ENCODE measurements at places on chromosomes 5 and 9.

- no peak for DNase-seq
These were observed 1850.9 kb upstream of the NUDT12 start for GRCh38 chr5:105413406-105413990.

GRCh38 chr5:170100066-170100943 is 5.4 kb upstream of the FOXI1 start:
- DNase-seq, result peak; percentile 58

- DNase-seq, result no peak
These were observed 212.4 kb upstream of the DMAC1 start for GRCh38 chr9:8011974-8012373.

GRCh38 chr5:147391781-147392180 is 118.1 kb downstream of the DPYSL3 start:
- peak; percentile 45 for DNase-seq

- DNase-seq, result no peak
These were observed 167.0 kb upstream of the FBXL17 start for GRCh38 chr5:108548684-108549596.

DNA sequence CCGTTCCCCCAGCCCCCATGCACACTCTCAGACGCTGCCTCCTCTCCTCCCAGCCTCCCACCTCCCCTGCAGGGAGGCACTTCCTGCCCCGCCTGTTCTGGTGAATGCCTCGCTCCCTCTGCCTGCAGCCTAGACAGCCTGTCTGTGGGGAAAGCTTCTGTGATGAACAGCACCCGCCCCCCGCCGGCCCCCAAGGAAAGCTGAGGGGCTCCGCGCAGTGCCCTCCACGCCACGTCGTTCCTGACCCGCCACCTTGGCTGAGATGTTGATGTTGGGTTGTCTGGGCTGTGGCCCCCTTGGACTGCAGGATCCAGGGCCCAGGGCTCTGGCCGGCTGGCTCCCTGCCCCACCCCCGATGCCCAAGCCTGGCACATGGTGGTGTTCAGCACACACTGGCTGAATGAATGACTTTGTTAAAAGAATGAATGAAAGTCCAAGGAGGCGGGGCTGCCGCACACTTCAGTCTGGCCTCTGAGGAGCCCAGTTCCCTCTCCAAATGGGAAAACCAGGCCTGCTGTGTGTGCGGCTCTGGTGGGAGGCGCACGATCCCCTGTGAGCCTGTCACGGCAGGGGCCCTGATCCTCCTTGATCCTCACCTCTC is 2.1 kb upstream of the MYMK start:
- no peak for DNase-seq

GRCh38 chr5:168005093-168005492 is 286.4 kb upstream of the WWC1 start:
- DNase-seq, result no peak

GRCh38 chr5:159094745-159095144 is 5.0 kb downstream of the EBF1 start:
- peak; percentile 56 for DNase-seq

DNA sequence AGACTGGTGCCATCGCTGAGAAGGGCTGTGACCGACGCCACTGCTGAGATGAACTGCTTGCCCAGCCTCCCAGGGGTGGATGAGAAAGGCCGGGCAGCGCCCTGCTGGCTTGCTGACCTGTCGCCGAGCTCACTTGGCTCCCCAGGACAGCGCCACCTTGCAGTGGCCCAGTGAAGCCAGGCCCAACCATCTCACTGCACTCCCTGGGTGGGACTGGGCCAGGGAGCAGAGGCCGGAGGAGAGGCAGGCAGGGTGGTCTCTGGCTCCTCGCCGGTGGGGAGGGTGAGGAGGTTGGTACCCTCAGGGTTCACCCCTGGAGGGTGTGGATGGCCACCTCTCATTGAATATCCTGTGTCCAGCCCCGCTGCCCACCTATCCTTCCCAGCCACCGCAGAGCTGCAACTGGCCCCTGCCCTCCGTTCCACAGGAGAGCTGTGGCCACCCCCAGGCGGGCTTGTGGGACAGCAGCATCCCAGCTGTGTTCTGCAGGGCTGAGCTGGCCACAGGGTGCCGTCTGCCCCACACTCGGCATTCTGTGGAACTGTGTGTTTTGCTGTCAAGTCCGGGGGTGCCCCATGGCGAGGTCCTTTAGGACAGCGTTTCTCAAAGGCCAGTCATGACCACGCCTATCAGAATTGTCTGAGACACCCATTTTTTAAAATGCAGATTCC is 41.0 kb upstream of the FCN2 start:
- DNase-seq, result no peak

DNA sequence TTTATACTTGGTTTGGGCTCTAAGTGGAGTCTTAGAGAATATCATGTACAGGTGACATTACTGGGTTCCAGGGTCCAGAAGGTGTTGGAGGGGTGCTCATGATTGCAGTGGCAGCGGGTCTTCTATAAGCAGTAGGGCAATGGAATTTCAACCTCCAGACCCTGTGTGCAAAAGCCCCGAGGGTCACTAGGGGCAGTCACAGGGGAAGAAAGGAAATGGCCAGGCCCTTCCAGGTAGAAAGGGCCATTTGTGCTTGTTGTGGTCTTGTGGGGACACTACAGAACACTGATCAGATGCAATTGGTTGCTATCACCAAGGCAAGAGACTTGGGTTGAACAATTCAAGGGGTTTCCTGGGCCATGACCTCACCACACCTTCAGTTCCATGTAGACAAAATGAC is 283.4 kb downstream of the GADD45G start:
- DNase-seq, result no peak

DNA sequence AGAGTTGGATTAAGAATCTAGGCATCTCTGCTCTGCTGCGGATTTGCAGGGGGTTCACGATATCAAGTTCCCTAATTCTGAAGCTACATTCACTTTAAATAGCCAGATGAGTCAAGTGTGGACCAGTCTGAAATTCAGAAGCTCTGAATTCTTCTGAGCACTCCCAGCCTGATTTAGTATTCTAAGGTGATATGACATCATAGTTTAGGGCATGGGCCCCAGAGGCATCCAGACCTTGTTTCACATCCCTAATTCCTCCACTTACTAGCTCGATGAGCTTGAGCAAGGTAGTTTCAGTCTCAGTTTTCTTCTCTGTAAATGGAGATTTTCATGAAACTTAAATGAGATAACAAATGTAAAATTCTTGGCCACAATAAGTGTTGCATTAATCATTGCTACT is 65.2 kb downstream of the TMEM167A start:
- DNase-seq, result no peak

DNA sequence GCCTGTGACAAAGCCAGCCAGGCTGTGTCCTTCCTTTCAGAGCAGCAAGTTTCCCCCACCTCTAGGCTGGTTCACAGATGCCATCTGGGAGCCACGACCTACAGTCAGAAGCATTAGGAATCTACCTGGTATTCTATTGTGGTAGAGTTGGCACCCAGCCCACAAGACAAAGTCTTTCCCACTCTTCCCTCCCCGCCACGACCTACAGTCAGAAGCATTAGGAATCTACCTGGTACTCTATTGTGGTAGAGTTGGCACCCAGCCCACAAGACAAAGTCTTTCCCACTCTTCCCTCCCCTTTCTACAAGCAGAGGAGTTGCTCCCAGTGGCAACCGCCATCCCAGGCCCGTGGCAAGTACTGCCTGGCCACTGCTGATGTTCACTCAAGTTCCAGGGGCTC is 157.8 kb upstream of the TNC start:
- no peak for DNase-seq

- no peak for DNase-seq
These were observed 85.7 kb downstream of the AMBP start for GRCh38 chr9:113992276-113992951.

- no peak for DNase-seq
These were observed 12.7 kb upstream of the TRIM32 start for GRCh38 chr9:116674210-116674980.

DNA sequence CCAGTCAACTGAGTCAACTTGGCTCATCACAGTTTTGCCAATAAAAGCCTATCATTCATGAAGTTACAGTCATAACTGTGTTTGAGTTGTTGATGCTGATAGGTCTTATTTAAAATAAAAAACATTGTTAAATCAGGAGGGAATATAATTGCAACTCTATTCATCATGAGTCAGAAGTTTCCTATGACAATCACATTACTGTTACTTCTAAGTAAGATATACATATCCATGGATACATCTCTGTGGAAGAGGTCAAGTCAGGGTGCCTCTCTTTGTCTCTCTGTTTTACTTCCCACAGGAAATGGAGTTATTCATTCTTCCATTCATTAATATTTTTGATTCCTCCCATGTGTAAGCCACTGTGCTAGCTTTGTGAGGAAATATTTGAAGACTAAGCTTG is 2015.4 kb upstream of the WWC1 start:
- no peak for DNase-seq

- no peak for DNase-seq
These were observed 673.9 kb upstream of the RGMB start for GRCh38 chr5:98099448-98100105.

DNA sequence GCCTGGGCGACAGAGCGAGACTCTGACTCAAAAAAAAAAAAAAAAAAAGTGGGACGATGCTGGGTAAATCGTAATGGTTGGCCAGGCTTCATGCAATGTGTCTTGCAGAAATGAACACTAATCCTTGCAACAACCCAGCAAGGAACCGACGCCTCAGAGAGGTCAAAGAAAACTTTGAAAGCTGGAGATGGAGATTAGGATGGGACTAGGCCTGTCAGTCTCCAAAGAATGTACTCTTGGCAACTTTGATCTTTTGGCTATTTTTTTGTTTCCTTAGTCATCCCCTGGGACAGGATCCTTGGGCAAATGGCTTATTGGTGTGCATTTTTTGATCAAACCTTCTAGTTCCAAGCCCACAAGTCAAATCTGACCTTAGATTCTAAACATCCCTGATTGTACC is 10.6 kb upstream of the PWWP2A start:
- no peak for DNase-seq

DNA sequence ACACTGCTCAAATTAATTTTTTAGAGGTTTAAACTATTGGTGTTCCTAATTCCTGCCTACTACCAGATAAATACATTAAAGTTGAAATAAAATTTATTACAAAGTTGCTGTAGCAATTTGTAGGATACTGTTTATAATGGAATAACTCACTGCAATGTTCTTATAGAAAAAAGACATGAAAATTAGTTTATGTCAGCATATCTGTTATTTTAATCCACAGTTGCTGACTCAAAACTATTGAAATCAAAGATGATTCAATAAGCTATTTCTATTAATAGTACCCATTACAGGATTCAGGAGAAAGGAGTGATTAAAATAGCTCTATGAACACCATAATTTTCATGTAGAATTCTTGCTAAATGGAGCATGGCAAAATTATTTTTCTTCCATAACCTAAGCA is 764.4 kb upstream of the NUDT12 start:
- DNase-seq, result no peak

DNA sequence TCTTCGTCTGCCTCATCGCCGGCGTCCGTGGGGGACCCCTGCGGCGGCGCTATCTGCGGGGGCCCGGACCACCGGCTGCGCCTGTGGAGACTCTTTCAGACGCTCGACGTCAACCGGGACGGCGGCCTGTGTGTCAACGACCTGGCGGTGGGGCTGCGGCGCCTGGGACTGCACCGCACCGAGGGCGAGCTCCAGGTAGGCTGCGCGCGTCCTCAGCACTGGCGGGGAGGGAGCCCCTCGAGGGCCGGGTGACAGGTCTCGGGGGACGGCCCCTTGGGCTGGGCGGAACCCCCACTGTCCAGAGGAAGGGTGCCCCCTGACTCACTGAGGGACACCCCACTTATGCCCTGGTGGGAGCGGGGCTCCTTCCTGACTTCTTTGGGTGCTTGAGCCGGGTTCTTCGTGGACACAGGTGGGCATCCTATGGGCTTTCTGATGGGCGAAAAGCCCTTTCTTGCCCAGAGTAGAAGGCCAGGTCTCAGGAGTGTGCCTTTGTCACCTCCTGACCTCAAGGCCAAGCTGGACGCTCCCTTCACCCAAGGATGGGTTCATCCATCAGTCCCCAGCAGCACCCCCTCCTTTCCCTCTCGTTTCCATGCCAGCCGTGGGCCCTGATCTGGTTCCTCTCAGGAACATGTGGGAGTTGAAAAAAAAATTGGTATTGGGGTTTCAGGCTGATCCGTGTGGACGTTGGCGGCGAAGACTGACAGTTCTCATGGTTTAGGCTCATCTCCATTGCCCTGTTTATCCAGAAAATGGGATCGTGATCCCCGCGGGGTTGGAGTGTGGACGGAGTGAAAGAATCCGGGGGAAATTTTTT is 564 bp downstream of the SLC25A25 start:
- DNase-seq, result no peak

- no peak for DNase-seq
These were observed 155.9 kb upstream of the SHB start for GRCh38 chr9:38224941-38225340.

GRCh38 chr9:7145361-7146069 is 387.7 kb downstream of the KDM4C start:
- no peak for DNase-seq

DNA sequence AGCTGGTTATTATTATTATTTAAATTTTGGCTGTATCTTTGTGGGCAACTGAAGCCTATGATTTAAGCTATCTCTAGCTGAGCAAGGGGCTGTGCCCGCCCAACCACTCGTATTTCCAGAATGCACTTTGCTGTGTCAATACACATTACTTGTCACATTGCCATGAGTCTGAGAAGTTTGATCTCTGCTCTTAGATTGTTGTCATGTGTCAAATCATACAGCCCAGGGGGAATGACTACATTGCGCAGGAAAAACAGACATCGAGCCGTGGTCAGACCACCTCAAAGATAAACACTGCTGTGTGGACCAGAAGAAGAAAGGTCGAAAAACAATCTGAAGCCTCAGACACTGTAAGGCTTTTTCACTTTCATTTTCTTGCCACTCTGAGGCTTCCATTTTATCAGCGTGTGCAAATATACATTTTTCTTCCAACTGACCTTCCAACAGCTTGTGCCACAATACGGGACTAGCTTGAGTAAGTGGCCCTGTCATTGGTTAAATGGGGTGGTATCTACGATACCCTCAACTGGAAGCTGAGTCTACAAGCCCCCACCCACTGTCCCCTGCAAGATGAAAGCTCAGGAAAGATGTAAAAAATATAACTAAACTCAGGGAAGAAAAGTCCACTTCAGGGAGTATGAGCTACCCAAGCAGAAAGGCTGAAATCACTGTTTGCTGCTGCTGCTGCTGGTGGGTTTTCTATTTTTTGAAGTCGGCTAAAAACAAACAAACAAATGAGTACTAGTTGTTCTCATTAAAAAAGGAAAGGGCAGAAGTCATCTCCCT is 603.0 kb downstream of the BNC2 start:
- DNase-seq, result no peak

- no peak for DNase-seq
These were observed 55.2 kb upstream of the FYB1 start for GRCh38 chr5:39274398-39275085.
